ENCODE measurements at places on chromosomes 16 and 17. TPM values are rescaled to one million over a fixed set of nuclear protein-coding genes. Genes with fewer than 3 reads are reported as not detected.

DNA sequence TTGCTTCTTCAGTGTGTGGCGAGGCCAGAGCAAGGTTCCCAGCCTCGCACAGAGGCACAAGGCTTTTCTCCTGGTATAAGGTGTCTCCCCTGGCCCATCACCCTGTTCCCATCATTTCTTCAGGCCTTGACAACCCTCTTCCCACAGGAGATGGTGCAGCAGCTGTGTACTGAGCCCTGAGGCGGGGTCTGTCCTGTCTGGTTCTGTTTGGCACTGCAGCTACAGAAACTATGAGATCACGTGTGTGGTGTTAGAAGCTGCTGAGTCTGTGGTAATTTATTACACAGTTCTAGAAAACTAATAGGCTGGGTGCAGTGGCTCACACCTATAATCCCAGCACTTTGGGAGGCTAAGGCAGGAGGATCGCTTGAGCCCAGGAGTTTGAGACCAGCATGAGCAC is 7.2 kb downstream of the PLA2G15 start:
- no peak for DNase-seq

- no peak for DNase-seq
Measured at GRCh38 chr17:44757918-44758413, 822 bp upstream of the ADAM11 start.

DNA sequence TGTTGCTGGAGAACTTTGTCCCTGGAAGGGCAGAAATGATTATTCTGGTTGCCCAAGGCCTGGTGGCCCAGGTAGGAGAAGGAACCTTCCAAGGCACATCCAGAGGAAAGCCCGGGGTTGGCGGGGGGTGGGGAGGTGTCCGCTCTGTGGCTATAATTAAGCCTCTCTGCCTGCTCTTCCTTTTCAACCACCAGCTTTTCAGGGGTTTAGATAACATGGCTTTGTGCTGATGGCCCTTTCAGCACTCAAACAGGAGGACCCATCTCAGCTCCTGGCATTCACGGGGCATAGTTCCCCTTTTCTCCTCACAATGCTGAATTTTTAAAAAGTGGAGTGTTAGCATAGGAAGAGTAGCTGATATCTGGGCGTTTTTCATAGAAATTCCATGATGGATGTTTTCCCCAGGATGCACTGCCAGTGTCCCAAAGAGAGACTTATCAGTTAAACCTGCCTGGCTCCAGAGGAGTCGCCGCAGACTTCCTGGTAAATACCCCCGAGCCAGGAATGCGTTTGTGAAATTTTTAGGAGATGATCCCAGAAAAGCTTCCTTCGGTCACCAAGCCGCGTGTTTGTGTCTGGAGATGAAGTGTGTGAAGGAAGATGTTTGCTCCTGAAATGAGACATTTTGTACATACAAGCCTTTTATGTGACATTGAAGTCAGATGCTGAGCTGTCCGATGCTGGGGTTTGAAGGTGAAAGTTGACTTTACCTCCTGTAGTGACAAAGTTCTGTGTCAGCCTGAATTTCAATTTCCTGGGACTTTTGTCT is 188.5 kb downstream of the MSI2 start:
- DNase-seq: no peak

- no peak for DNase-seq
Measured at GRCh38 chr16:14179116-14179515, 108.0 kb downstream of the MRTFB start.

DNA sequence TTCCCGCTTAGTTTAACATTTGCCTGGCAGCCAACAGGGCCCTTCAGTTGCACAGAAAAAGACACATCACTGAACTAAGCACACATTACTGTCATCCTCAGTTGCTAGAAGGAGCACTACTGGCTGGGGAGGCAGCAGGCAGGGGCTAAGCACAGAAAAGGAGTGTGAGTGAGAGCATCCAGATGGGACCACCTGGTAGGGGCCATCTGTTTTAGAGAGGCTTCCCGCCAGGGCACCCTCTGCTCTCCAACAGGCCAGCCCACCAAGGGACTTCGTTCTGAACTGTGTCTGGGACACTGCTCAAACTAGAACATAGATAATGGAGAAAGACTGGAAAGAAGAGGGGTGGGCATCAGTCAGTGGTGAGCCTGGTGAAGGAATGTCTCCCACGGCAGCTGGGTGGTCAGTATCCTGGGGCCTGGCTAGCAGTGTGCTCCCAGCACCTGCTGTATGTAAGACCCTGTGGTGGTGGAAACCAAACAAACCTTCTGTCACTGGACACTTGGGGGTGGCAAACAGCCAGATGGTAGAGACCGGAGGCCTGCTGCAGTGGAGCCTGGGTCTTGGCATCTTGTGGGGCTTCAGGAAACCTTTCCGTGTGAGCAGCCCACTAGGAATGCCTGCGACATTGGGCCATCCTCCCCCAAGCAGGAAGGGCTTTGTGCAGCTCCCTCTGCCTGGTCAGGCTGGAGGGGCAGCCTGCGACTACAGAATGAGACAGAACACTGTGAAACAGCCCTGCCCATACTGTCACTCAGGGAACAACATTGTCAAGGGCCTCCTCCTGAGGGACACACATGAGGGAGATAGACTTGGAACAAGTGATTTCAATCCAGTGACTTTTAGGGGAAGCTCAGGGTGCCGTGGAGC is 12.8 kb upstream of the RANGRF start:
- no peak for DNase-seq

- DNase-seq: no peak
Measured at GRCh38 chr16:64627288-64627687, 494.6 kb downstream of the CDH11 start.

DNA sequence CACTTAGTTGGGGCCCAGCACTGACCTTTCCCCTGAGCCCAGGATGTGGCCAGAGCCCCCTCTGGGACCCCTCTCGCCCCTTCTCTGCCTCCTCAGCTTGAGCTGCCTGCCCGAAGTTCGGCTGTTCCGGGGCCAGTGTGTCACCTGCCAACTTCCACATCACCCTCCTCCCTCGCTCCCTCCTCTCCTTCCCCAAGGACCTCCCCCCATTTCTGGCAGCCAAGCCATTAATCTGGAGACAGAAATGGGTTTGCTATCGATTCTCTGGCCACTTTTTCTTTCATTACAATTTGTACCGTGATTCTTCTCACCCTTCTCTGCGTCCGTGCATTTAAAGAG is 8.8 kb upstream of the ADAM11 start:
- no peak for DNase-seq

- DNase-seq: no peak
Measured at GRCh38 chr17:12622726-12623125, 43.0 kb upstream of the MYOCD start.

DNA sequence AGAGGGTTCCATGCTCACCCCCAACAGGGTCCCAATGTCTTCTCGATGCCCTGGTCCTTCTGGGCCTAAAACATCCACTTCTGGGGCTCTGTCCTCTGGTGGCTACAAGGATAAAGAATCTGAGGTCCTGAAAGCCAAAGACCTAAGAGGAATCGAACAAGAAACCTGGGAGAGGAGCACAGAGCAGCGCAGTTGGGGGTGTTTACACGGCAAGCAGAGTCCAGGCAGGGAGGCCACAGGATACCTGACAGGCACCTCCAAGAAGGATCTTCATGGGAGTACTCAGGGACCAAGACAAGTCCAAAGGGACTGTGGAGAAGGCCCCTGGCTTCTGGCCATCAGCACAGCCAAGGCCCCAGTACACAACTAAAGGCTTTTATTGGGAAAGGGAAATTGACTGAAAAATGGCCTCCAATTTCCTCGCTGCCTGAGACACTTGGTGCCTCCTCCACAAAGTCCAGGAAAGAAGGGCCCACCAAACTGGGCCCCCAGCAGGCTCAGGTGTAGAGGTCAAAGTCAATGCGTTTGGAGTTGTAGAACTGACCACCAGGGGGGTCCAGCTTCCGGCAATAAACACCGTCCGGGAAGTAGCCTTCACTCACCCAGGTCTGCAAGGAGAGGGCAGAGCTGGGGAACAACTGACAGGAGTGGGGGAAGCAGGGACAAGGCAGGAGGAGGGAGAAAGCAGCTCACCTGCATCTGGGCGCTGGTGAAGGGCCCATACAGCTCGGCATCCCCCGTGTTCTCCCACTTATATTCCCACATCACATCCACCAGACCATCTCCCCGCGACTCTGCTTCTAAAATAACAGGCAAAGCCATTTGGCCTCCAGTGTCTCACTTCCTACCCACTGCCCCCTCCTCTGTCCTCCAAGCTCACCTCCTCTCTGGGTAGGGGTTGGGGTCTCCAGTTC is 2.4 kb downstream of the CD2BP2 start:
- no peak for DNase-seq

The SLC52A1 gene
- total RNA-seq: not detected

The KRTAP4-4 gene
- total RNA-seq: not detected

The ZG16 gene
- total RNA-seq: not detected

The PRPSAP2 gene
- total RNA-seq: 164 TPM

The SLC38A8 gene
- not detected for total RNA-seq
